ENCODE measurements at places on chromosomes 13 and 19. TPM values are rescaled to one million over a fixed set of nuclear protein-coding genes. Genes with fewer than 3 reads are reported as not detected.

NXNL1 gene
- not detected for total RNA-seq

MYO16 gene
- total RNA-seq: 0.48 TPM

ENOX1 gene
- 1.9 TPM for total RNA-seq

MUC16 gene
- 16.2 TPM for total RNA-seq

LAIR1 gene
- 23.1 TPM for total RNA-seq

TNNI3 gene
- not detected for total RNA-seq

ARRDC5 gene
- total RNA-seq: 0.64 TPM

ZIM2 gene
- 0.48 TPM for total RNA-seq

PPM1N gene
- total RNA-seq: 1.8 TPM

DNA sequence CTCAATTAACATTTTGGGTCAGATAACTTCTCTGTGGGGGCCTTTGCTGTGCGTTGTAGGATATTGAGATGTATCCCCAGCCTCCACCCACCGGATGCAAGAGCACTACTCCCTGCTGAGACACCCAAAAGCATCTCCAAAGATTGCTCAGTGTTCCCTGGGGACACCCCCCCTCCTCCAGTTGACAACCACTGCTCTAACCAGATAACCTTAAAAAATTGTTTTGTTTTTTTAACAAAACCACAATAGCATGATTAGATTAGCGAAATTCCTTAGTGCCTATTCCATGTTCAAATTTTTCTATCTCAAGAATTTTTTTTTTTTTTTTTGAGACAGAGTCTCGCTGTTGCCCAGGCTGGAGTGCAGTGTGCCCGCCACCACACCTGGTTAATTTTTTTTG is 2.6 kb upstream of the EPN1 start:
- DNase-seq: no peak

DNA sequence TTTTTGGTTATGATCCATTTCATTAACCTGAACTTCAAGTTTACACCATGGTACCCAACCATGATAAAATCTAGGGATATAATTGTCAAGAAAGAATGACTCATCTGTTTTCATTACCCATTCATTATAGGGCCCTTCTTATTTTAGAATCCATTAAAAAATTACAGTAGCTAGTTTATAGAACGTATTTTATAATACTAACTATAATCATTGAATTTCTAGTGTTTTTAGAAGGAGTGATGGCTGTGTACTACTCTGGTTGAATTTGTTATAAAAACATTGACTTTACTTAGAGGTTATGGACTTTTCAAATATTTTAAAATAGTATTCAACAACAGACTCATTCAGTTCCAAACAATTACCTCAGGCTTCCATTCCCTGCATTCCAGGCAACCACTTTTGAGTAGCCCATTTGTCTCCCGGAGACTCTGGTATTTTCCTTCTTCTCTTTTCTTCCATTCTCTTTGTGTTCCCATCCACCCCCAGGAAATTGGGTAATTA is 71.9 kb upstream of the KLF12 start:
- no peak for DNase-seq

GRCh38 chr19:54298357-54299125 is 14.4 kb downstream of the LILRA5 start:
- DNase-seq: peak; percentile 25

GRCh38 chr13:74561155-74561554 is 427.0 kb upstream of the KLF12 start:
- no peak for DNase-seq

DNA sequence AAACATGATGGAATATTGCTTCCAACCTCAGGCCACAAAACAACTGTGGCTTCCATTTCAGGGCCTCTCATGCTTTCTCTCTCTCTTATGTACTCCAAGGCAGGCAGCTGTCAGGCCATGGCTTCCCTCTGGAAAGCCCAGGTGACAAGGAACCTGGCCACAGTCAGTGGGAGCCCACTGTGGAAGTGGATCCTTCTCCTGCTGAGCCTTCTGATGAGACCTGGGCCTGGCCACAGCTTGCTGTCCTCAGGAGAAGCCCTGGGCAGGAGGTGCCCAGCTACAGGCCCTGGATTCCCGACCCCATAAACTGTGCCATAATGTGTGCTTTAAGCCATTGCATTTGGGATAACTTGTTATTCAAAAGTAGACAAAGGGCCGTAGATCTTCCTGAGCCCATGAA is 71.2 kb downstream of the SPACA7 start:
- no peak for DNase-seq

DNA sequence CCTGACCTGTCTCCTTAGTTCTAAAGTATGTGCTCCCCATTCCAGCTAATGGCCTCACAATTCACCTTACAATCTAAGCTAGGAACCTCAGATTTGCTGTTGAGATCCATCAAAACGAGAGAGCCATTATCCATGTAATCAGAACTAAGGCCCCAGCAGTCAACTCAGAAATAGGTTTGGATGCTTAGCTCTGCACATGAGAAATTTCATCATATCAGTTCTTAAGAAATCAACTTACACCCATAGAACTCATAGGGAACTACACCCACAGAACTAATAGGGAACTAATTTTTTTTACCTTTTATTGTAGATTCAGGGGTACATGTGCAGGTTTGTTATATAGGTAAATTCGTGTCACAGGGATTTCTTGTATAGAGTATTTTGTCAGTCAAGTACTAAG is 28.7 kb downstream of the CYSLTR2 start:
- no peak for DNase-seq

DNA sequence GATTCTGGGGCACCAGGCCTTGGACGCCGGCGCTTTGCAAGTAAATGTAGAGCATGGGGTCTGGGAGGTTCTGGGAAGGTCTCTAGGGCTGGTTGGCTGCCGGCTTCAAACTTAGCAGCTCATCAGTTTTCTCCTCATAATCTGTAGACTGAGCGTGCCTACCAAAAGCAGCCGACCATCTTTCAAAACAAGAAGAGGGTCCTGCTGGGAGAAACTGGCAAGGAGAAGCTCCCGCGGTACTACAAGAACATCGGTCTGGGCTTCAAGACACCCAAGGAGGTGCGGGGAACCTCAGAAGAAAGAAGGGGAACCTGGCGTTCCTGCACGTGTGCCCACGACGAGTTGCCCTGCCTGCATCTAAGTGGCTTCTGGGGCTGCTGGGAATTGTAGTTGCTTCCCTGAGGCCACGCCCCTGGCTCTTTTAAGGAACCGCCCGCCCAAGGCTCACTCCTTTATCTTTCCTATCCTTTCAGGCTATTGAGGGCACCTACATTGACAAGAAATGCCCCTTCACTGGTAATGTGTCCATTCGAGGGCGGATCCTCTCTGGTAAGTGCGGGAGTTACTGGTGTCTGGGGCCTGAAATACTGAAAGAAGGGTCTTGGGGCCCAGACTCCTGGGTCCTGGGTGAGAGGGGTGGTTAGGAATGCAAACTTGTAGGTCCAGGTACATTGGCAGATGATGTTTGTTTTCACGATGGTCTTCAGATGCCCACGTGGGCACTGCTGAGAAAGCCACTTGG is 984 bp downstream of the RPS11 start:
- DNase-seq: no peak

DNA sequence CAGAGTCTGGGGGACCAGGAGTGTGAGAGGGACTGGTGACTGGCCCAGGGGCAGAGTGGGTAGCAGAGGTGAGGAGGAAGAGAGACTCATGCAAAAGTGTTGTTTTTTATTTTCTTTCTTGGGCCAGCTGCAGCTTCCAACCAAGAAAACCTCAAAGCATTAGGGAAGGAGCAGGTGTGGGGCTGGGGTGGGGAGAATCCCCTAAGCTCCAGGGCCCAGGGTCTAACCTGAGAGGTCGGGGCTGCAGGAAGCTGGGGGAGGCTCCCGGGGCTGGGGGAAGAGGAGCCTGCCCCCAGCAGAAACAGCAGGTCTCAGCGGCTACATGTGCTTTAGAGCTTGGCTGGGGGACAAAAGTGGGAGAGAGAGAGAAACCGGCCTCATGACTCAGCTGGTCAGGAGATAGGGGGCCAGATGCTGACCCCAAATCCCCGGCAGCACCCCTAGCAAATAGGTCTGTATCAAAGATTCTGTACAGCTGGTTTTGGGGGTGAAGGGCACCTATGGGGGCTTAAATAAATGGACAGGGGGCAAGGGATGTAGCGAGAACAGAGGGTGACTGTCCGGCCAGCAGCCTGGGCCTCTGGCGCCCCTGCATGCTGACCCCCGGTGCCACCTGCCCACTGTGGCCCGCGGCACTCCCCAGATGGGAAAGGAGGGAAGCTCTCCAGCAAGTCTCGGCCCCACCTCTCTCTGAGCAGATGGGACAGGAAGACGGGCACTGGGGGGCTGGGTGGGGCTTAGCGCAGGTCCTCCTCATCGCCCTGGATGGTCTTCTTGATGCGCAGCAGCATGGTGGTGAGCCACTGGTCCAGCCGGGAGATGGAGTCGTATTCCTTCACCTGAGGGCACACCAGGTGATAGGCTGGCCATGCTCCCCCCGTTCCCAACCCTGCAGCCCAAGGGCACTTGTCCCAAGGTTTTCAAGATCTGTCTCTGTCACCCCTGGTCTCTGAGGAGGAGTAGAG is 3.8 kb upstream of the KPTN start:
- DNase-seq: no peak

GRCh38 chr19:18379803-18380747 is 5.9 kb upstream of the GDF15 start:
- peak; percentile 94 for DNase-seq

DNA sequence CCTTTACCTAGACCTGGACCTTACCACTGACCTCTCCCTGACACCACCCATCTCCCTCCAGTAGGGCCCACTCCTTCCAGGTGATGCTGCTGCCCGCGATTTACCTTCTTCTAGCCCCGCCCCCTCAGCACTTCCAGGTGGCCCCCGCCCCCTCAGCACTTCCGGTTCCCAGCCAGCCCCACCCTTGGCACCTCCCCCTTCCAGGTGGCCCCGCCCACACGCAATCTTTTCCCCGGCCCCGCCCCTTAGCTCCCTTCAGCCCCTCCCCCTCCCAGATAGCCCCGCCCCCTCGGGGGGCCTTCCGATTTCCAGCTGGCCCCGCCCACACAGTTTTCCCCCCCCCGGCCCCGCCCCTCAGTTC is 586 bp downstream of the LIG1 start:
- DNase-seq: peak; percentile 68

DNA sequence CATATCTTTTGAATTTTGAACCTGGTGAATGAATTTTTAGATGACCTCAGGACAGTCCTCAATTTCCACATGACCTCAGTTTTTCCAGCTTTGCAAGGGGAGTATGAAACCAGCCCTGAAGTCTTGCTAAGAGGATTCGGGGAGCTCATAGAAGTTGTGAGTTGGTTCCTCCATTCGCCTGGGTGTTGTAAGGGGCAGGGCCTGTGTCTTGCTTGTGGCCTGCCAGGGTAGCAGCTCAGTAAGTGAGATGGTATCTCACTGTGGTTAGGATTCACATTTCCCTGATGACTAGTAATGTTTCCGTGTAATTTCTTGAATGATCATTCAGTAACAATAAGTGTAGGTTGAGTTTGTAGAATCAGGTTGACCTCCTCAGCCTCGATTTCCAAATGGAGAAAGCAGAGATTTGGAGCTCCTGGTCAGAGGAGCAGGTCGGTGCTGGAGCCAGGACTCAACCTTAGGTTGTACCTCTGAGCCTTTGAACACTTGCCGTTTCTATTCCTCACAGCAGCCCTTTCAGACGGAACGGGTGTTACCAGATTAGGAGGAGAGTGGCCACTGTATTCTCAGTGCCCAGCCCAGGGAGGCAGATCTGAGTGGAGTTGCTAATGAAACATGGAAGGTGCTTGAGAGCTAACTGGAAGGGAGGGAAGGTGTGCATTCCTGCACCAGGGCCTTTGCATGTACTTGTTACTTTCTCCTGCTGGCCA is 14.6 kb downstream of the NACC1 start:
- no peak for DNase-seq

- DNase-seq: no peak
Observed at GRCh38 chr19:49875857-49876421, 1.2 kb downstream of the AKT1S1 start.

DNA sequence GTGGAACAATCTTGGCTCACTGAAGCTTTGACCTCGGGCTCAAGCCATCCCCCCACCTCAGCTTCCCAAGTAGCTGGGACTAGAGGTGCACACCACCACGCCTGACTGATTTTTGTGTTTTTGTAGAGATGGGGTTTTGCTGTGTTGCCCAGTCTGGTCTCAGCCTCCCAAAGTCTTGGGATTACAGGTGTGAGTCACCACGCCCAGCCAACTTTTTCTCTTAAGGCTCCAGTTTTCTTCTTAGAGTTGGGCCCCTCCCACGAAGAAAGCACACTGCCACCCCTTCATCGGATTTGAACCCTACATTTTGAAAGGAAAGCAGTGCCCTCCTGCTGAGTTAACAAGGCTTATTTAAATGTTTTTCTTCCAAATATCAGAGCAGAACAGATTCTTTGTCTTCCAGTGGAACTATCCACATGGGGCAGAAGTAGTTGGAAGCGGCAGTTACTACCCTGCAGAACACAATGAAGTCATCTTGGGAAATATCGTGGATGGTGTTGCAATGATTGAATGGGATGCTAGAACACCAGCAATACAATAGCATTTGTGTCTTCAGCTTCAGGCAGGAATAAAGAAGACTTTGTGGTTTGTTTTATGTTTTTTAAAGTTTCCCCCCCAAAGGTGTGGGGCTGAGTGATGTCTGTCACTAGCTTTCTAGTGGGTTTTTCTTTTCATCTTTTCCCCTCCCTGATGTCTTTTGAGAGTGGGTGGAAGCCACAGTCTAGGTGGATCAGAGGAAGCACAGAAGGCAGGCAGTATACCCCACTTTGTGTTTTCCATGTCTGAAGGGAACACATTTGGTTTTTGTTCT is 8.9 kb downstream of the ACTN4 start:
- DNase-seq: no peak

GRCh38 chr13:30065181-30065580 is 214.8 kb upstream of the UBL3 start:
- DNase-seq: peak; percentile 21

DNA sequence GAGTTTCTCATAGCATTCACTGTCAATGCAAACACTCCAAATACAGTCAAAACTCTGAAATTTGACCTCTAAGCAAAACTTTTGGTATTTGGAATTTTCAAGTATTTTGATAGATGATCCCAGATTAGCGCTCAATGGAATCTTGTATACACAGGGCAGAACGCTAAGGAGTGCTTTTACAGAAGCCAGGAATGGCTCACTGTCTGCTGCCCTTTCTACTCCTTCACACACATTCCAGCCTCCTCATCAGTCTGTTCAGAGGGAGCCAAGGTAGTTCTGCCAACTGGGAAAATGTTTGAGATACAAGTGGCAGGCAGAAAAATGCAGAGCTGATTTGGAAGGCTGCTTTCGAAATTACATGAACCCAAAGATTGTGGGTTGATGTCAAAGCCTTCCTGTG is 4.4 kb upstream of the STARD13 start:
- DNase-seq: no peak

Data from breast epithelium (tissue), 4 donors.